ENCODE measurements at places on chromosomes 11 and 22.

- peak; percentile 52 for DNase-seq
Observed at GRCh38 chr11:93236741-93237675, 39.2 kb upstream of the SLC36A4 start.

DNA sequence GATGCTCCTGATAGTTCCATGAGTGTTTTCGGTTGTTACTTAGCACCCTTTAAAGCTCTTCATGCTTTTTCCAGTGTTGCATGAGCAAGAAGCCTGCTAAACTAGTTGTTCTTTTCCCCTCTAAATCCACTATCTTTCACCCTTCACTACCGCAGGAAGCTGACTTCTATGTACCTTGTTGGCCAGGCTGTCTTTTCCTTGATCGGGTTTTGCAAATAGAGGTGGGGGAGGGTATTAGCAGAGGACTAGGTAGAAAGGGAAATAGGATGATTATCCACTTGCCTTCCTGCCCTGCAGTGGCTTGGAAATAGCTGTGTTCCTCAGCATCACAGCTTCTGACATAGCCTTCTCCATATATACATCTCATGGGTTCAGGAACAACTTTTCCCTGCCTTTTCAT, 23.9 kb downstream of the AASDHPPT start:
- DNase-seq = no peak

DNA sequence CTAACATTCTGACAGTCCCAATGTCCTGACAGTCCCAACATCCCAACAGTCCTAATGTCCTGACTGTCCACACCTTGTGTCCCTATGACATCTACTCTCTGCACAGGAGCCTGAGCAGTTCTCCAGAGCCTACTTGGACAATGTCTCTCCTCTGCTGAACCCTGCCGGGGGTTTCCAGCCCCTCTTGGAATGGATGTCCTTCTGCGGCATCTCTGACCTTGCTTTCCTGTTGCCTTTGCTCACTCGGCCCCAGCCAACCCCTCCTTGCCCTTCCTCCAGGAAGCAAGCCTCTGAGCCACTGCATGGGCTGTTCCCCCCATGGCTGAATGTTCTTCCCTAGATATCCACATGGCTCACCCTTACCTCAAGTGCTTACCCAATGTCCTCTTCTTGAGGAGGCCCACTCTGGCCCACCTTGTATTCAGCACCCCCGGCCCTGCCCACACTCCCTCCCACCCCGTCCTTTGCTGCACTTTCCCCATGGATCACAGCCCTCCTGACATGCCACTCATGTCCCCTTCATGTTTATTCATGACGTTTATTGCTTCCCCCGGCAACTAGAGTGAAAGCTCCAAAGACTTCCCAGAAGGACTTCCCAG, 59.5 kb downstream of the DHCR7 start:
- DNase-seq = no peak

DNA sequence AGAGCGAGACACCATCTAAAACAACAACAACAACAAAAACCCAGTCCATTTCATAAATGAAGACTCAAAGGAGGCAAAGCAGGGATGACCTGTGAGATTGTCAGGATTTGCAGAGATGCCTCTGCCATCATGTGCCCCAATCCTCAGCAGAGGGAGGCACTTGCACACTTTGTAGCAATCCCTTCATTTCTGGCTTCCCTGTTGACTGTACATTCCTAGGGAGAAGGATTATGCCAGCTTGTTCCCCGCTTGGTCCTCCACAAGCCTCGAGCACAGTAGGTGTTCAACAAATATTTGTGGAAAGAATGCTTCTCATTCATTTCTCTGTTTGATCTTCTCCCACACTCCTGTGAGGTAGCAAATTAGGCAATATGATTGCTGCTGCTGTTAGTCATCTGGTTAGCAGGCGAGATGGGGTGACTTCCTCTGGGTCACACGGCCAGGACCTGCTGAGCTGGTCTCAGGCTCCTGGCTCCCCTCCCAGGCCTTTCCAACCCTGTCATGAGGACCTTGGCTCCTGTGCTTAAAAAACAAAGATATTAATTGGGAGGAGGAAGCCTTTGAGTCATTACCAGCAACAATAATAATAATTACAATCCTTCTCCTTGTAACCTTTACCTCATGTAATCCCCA, 34.1 kb downstream of the LIF start:
- peak; percentile 21 for DNase-seq

GRCh38 chr11:104765401-104766095, 132.7 kb downstream of the CASP12 start:
- no peak for DNase-seq

DNA sequence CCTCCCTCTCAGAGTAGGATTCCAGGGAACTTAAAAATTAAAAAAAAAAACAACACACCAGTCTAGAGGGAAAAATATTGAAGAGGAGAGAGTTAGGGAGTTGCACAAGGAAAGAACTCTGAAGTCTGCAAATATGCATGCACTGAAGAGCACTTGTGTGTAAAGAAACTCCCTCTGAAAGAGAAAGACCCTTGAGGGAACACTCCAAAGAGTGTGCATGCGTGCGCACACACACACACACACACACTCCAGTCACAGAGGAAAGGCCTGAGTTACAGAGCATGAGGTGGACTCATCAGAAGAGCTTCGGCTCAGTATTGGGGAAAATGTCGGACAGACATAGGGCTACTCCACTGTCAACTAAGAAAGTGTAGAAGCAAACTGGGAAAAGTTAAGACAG, 30.1 kb downstream of the GGTLC2 start:
- DNase-seq = no peak

GRCh38 chr11:123407996-123408597, 22.0 kb upstream of the GRAMD1B start:
- DNase-seq = no peak
